ENCODE measurements at places on chromosomes 12 and 14. TPM values are rescaled to one million over a fixed set of nuclear protein-coding genes. Genes with fewer than 3 reads are reported as not detected.

DNA sequence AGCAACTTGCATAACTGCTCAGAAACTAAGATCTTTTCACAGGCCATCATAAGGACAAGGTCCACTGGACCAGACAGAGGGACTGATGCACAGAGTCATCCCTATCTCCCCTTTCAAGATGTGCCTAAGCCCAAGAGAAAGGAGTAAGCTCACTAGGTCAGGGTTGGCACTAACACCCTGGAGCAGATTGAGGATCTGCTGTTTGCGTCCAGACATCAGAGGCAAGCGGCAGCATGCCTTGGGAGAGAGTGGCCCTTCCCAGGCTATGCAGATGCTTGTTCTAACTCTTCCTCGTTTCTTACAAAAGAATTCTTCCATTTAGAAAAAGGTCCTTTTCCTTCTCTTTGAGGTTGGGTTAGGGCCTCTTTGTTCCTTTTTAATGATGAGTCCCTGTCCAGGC, 187.2 kb downstream of the KCNA5 start:
- peak; percentile 50 for DNase-seq

- DNase-seq, result no peak
Observed at GRCh38 chr12:22670762-22671161, 45.8 kb downstream of the ETNK1 start.

DNA sequence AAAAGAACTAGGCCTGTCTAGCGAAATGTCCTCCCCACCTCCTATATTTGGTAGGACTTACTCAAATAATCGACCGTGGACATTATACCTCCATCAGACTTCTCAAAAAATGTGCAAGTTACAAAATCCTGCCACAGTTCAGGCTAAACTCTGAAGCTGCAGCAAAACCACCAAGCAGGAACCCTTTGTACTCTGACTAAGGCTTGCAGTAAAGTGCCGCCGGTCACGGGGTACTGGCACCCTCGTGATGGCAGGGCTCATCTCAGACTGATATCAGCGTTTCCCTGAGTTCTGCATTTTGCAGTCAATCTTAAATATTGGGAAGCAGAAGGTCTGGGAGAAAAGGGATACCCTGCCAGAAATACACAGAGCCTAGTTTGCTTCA, 17.1 kb downstream of the SLC11A2 start:
- DNase-seq, result no peak

GRCh38 chr12:54199034-54199433, 10.2 kb upstream of the SMUG1 start:
- no peak for DNase-seq

- DNase-seq, result no peak
Observed at GRCh38 chr12:622416-622815, 40.8 kb downstream of the NINJ2 start.

- peak; percentile 18 for DNase-seq
Observed at GRCh38 chr14:44795725-44796124, 166.0 kb downstream of the KLHL28 start.

DNA sequence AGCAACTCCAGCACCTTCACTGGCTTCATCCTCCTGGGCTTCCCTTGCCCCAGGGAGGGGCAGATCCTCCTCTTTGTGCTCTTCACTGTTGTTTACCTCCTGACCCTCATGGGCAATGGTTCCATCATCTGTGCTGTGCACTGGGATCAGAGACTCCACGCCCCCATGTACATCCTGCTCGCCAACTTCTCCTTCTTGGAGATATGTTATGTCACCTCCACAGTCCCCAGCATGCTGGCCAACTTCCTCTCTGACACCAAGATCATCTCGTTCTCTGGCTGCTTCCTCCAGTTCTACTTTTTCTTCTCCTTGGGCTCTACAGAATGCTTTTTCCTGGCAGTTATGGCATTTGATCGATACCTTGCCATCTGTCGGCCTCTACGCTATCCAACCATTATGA, 6.8 kb downstream of the OR11G2 start:
- DNase-seq, result no peak

DNA sequence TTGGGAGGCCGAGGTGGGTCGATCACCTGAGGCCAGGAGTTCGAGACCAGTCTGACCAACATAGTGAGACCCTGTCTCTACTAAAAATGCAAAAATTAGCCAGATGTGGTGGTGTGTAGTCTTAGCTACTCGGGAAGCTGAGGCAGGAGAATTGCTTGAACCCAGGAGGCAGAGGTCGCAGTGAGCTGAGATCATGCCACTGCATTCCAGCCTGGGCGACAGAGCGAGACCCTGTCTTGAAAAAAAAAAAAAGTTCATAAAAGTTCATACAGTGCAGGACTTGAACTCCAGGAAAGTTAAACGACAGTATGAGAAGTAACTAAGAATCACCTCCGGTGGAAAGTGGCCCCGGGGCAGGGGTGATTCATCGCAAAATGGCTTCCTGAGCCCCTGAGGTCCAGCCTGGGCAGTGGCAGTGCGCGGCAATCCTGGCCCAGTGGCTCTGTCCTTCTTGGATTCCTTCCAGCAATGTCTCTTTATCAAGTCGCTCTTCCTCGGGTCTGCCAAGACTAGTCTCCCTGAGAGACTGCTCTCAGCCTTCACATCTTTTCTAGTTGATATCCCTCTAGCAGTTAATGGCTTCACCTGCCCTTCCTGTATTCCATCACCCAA, 16.7 kb upstream of the MAP1LC3B2 start:
- no peak for DNase-seq

The CLEC9A gene
- polyA plus RNA-seq, result not detected

The SERPINA12 gene
- not detected for polyA plus RNA-seq

The UBE3B gene
- 15.5 TPM for polyA plus RNA-seq

DNA sequence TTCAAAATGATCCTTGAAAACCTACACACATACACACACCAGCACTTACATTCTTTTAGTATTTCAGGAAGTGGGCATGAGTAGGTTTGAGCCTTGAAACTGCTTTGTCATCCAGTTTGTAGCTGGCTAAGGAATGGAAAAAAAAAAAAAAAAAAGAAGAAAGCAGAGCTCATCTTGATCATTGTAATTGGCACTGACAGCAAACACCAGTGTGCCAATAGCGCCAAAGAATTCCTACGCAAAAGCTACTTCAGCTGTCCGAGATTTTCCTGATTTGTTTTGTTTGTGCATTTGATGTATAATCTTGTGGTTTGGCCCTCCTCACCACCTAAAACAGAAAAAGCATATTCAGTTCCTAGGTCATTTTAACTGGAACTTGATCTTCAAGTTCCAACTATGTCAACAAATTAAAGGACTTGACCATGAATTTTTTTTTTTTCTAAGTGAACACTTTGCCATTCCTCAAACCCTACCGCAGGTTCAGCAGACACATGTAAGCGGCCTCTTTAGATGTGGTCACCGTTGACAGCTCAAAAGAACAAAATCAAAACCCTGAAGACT, 57.3 kb downstream of the FLRT2 start:
- DNase-seq, result no peak

GRCh38 chr12:13576935-13577500, 380.5 kb downstream of the EMP1 start:
- no peak for DNase-seq

GRCh38 chr12:43179486-43179885, 372.5 kb downstream of the ADAMTS20 start:
- DNase-seq, result no peak

The PROX2 gene
- not detected for polyA plus RNA-seq

- DNase-seq, result peak; percentile 82
Observed at GRCh38 chr14:61574514-61574807, 120.9 kb upstream of the HIF1A start.

DNA sequence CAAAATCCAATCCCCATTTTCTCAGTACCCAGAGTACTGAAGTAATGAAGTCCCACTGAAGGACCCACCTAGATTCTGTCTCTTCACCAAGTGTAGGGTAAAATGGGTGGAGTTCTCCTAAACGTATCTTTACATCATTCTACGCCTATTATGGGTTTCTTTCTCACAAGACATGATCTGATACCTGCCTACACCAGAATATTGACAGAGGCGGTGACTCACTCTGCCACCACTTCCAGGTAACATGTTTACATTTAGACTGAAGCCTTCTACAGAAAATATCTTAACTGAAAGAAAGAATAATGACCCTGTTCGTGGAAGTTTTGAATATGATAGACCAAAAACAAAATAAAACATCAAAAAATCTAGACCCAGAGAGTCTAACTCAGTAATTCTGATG, 89.8 kb downstream of the BTG1 start:
- no peak for DNase-seq

DNA sequence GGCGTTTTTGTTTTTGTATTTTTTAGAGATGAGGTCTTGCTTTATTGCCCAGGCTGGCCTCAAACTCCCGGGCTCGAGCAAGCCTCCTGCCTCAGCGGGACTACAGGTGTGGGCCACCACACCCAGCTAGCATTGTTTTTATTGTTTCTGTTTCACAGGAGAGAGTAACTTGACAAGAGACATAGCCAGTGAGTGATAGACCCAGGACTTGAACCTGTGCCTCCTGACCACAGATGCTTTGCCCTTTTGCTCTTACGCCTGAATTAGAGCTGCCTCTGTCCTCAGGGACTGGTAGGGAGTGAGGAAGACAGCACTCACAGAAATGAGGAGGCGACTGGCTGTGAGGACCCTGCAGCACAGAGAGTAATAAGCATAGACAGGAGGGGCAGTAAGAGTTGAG, 2.3 kb downstream of the EVL start:
- no peak for DNase-seq

GRCh38 chr14:102608064-102608446, 15.6 kb downstream of the RCOR1 start:
- DNase-seq, result no peak

The PTGER2 gene
- 0.04 TPM for polyA plus RNA-seq

DNA sequence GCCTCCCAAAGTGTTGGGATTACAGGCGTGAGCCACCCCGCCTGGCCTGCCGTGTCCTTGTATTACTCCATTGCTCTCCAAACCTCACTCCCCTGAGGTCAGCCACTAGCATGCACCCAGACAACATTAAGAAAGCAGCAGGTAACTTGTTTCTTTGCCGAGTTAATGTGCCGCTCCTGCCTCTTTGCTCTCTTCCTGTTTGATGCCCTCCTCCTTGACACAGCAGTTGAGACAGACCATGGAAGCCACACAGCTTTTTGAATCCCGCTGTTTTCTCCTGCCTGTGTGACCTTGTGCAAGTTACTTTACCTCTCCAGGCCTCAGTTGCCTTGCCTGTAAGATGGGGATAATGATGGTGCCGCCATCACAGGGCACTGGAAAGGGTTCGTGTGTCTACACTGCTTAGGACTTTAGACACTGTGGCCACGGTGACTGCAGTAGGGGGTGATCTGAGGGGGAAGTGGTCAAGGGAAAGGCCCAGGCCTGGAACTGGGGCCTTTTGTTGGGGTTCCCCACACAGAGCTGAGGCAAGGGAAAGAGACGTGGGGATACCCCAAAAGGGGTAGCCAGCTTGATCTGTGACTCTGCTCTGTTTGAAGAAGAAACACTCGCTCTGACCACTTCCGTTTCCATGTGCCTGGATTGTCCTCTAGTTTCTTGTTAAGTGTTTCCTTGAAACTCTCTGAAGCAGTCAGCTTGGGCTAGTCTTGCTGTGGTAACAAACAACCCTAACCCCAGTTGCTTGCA, 69.3 kb downstream of the RIN3 start:
- no peak for DNase-seq

GRCh38 chr14:54211551-54212308, 185.1 kb upstream of the CDKN3 start:
- peak; percentile 79 for DNase-seq

GRCh38 chr12:100329800-100330199, 27.1 kb upstream of the SLC17A8 start:
- DNase-seq, result no peak

The POTEM gene
- not detected for polyA plus RNA-seq

DNA sequence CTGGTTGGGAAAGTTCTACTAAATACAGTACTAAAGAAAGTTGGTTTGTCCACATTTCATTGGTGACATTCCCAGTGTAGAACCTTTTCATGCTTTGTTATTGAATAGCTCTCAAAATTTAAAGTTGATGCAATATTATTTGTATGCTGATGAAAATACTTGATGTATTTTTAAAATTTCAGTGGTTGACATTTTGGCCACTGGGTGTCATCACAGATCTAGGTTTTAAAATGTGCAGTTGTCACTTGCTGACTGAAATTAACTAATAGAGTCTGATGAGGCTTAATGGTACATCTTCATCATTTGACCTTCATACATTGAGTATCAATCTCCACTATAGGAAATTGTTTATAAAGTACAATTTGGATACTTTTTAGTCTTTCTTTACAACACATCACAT, 37.1 kb downstream of the CMAS start:
- no peak for DNase-seq

The CTSG gene
- not detected for polyA plus RNA-seq

DNA sequence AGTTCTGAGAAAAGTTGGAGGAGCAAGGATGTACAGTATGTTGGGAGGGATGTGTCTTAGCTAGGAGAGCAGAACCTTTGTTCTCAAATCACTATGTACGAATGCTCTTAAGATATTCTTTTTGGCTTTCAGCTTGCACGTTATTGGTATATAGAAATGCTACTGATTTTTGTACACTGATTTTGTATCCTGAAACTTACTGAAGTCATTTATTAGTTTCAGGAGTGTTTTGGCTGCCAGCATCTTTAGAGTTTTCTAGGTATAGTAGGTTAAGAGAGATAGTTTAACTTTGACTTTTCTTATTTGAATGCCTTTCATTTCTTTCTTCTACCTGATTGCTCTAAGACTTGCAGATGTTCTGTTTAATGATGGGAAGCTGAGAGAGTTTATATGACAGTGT, 442.8 kb upstream of the FBXO33 start:
- DNase-seq, result no peak

The BAG5 gene
- polyA plus RNA-seq, result 11.1 TPM

DNA sequence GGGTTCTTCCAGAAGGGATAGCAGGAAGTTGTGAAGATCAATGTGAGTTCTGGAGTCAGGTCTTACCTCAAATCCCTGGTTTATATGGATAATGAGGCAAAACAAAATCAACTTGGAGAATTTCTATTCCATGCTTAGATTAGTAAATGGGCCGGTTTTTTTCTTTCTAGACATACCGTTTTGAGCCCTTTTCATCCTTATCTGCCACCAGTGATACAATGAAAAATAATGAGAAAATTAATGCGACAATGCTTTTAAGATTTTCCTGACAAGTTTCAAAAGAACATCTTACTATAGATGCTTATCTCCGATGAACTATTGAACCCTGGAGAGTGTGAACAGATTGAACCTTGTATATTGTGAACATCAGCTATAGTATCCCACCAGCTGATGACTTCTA, 262.7 kb downstream of the BTG1 start:
- DNase-seq, result no peak

The TAS2R8 gene
- polyA plus RNA-seq, result not detected

The RNASE1 gene
- not detected for polyA plus RNA-seq

- DNase-seq, result no peak
Observed at GRCh38 chr12:49170924-49171323, 18.0 kb downstream of the TUBA1A start.

DNA sequence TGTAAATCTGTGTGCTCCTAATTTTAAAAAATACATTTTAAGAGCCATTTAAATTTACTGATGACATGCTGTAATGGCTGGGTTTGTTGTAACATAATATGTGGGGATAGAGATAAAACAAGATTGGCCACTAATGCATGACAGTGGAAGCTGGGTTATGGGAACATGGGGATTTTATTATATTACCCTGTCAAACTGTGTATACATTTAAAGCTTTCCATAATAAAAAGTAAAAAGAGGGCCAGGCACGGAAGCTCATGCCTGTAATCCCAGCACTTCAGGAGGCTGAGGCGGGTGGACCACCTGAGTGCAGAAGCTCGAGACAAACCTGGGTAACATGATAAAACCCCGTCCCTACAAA, 9.1 kb downstream of the TMEM233 start:
- DNase-seq, result no peak

The DLST gene
- polyA plus RNA-seq, result 66.8 TPM
